NCI-H187 treated with DMSO at 0.1 percent for 48 hours (cell line): ENCODE measurements at places on chromosomes 3 and 15.

DNA sequence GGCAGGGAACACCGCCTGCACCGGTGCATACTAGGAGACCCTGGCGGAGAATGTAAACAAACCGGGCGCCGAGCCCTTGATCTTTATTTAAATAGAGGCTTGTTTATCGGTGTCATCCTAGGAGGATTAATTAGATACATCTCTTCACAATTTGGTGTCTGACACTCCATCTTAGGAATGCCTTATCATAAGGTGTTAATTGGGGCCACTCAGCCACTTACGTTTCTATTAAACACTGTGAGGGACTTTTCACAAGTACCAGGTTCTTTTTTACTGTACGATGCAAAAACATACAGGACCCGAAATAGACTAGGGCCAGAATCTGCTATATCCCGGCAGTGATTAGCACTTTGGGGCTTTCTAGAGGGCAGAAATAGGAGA is 8.0 kb downstream of the EOMES start:
- DNase-seq: no peak

DNA sequence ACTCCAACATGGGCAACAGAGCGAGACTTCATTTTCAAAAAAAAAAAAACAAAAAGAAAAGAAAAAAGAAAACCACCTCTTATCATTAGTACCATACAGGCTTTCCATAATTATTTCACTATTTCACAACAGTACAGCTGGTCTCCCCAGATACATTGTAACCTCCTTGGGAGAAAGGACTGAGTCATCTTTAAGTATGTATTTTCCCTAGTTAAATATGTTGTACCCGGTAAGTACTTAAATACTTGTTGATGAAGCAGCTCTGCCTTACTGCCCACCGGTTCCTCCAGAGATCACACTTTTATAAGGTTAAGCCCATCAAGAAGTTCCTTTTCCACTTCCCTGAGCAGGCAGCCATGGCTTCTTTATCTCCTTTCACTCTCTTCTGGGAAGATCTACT is 789.5 kb upstream of the CFAP20DC start:
- no peak for DNase-seq

GRCh38 chr3:45473841-45474240 is 85.5 kb downstream of the LARS2 start:
- no peak for DNase-seq

GRCh38 chr15:42608110-42608531 is 32.7 kb downstream of the STARD9 start:
- no peak for DNase-seq

DNA sequence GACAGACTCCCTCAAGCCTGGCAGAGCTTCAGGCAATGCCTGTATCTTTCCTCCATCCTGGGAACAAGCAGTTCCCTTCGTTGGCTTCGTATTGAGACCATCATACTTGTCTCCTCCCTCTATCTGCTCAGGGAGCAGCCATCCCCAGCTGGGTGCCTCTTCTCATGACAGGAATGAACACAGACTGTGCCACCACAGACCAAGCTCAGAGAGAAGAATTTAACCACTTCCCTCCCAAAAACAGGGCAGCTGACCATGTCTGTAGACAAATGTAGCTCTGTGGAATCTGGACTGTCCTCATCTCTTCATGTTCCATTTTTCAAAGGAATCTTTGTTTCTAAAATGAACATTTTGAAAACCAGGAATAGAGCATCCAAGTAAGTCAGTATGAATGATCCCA is 245.4 kb downstream of the ERC2 start:
- DNase-seq: no peak

DNA sequence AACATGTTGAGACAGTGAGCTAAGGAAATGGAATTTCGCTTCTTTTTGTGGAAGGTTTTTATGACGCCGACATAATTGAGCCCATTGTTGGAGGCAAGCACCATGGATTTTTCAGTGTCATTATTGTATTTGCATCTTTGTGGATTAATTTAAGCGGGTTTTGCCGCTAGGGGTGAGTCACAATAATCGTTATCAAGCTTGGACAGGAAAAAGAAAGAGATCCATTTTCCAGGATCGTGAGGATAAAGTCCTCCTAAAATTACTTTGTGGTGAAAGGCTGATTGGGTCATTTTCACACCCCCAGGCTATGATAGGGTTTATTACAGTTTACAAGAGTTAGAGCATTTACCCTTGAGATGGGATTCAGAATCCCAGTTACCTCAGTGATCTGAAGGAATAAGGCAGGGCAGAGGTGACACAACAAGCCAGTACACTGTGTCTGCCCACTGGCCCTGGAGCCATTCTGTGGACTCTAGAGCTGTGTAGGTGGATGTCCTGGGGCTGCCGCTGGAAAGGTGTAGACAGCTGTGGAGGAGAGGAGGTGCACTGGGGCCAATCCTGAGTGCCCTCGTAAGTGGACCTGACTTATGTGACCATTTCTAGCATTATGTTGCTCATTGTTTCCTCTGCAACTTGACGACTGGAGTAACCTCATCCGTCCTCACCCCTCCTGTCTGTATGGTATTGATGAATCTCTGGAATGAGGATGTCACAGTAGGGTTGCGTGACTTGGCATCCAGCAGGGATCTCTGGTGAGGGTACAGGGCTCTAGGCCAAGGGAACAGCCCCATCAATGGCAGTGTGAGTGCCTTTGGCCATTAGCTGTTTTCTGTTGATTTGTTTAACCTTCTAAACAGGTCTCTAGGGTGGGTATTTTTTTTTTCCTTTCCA is 370.1 kb downstream of the LRTM1 start:
- no peak for DNase-seq

DNA sequence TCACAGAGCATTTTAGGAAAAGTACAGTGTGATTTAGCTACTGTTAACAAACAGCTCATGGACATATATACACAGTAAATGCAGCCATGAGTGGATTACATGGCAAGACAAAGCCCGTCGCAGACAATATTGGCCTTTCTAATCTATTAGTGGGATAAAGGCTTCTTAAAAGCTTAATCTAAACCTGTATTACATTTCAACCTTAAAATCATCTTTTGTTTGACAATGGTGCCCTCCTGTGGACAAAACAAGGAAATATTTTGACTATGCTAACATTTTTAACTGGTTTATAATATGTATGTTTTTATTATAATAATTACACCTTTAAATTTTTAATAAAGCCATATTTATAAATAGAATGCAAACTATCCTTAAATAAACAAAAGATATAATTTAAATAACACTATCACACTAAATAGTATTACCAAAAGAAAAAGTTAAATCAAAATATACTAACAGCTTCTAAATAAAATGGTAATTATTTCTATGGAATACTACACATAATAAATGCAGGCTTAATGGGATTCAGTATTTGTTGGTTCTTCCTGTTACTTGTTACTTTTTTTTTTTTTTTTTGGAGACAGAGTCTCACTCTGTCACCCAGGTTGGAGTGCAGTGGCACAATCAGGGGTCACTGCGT is 38.6 kb downstream of the TAFA4 start:
- no peak for DNase-seq

GRCh38 chr3:131957980-131958379 is 76.8 kb downstream of the CPNE4 start:
- no peak for DNase-seq

DNA sequence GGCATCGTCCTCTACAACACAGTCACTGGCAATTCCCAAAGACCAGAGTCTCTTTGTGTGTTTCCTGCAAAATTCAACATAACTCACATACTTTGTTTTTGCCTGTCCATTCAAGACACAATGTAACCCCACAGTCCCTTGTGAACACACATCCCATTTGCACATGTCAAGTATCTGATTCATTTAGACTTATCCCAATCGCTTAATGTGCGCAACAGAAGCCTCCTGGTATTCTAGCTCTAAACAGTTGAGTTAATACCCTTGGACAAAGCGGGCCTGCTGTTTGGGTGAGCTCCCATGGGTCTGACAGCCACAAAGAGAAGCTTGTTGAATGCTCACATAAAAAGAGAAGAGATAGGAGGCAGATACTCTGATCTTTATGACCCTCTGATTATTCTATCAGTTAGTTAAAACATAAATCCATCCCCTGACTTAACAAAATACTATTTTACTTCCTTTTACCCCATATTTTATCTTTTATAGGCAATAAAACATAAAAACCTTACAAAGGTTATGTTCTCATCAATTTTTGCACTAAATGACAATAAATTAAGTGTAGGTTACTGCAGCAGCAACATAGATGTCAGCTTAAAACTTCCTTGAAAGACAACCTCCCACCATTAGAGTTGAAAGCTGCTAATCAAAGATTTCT is 79.4 kb downstream of the ANXA2 start:
- DNase-seq: no peak

GRCh38 chr15:55372701-55373440 is 35.3 kb downstream of the CCPG1 start:
- DNase-seq: no peak

DNA sequence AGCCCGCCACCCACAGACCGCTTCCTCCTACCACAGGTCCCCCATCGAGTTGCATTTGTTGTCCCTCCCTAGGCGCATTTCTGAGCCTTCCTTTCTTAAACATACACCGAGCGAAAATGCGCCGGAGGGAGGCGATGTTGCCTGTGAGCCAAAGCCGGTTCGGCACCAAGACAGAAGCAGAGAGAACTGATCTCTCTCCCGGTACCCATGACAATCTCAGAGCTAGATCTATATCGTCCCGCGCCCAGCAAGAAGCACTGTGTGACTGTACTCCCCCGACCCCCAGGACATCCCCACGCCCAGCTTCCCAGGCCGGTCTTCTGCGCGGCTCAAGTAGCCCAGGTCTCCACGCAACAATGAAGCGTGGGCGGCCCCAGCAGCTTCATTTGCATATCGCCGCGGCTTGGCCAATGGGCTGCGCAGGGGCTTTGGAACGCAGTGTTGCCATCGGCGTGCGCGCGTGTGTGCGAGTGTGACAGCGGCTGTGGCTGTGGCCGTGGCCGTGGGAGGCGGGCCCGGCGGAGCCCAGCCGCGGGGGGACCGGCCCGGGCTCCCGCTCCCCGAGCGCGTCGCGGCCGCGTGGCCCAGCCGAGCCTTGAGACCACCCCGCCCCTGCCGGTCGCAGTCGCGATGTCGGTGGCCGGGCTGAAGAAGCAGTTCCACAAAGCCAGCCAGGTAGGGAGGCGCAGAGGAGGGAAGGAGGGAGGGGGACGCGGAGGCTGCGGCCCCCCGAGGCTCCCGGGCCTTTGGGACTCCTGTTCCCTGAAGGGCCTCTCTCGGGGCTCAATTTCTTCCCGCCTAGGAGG is at the start of gene SH3GL3:
Gene SH3GL3, plus strand, starts transcription at position 438 of the 806 bp plus-strand sequence. Its CDS starts 193 bp downstream, at position 631.
- DNase-seq: no peak

DNA sequence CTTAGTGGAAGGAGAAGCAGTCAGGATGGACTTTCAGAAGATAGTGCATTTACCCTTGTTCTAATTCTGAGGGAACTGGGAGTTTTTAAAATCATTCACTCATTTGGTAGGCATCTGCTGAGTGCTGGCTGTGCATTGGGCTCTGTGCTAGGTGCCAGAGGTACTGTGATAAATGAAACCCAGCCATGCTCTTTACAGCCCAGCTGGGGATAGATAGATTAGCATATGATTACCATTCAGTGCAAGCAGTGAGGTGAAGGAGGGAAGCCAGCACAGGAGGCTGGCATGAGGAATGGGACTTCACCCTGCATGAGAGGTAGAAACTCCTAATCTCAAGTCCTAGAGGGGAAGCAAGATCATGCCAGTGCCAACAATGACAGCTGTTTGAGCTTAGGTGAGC is 361.9 kb upstream of the TRIM42 start:
- DNase-seq: no peak

- no peak for DNase-seq
Measured at GRCh38 chr15:55031727-55032126, 165.0 kb downstream of the RSL24D1 start.

DNA sequence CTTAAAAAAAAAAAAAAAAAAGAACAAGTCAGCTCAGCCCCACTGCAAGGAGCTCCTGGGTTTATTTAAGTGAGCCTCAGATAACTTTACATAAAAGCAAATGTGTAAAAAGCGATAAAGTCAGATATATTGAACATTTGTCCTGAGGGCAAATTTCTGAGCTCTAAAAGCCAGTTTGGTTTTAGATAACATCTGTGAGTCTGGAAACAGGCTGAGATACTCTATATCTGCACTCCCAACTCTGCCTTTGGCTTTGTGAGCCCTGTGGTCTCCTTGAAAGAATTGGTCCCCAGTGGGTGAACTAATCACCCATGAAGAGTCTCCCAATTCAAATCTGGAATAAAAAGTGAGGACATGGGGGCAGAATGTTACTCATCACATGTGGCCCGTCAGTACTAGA is 104.6 kb downstream of the APBA2 start:
- no peak for DNase-seq

- DNase-seq: no peak
Measured at GRCh38 chr15:26771168-26771567, 1.7 kb downstream of the GABRB3 start.

- DNase-seq: no peak
Measured at GRCh38 chr15:51830276-51830806, 888 bp downstream of the TMOD3 start.

GRCh38 chr3:1082108-1082507 is 10.7 kb upstream of the CNTN6 start:
- no peak for DNase-seq

DNA sequence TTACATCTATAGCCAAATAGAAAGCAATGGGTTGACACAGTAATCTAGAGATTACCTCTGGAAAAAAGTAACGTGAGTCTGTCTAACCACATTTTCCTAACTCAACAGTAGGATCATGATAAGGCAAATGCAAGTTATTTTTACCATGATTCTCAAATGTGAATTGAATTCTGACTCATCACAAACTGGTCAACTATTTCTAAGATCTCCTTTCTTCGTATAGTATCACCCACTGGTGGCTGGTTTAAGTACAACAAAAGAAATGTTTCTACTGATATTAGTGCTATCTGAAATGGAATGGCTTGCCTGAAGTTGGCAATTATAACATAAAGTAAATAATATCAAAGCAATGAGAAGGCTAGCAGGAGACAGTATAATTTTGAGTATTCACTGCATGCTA is 102.2 kb downstream of the ABI3BP start:
- no peak for DNase-seq

DNA sequence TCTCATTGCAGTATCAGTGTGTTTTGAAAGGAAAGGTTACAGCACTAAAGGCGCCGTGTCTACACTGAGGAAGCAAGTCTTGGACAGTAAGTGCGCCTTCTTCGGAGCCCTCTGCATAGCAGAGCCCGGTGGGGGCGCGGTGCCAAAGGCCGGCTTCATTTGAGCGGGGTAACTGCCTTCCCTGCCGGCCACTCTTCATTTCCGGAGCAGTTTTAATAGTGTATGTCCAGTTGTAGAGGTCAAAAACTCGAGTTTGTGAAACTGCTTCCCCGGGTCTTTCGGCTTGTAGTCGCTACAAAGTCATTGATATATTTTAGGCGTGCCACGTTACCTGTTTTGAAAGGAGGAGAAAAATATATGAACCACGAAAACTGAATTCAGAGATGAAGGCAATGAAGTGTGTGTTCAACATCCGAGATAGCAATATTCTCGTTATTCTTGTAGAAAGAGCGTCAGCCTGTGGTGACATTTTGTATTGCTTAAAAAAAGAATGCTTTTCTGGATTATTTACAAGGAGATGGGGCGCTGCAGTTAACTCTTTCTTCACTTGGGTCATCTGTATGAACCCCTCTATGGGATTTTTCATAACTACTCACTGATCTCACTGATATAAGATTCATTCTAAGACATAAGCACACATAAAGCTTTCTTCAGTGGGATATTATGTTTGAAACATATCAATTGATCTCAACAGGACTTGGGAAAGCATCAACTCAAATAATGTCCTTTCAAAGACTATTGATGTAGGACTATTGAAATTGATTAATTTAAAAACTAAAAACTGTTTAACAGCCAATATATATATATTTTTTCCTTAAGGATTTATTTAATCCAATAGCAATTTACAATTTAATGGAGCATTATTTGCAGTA is 3.0 kb downstream of the ALCAM start:
- DNase-seq: no peak
